ENCODE measurements at places on chromosomes 7 and 10.

- no peak for DNase-seq
These were observed 24.0 kb upstream of the RNF32 start for GRCh38 chr7:156616269-156617202.

DNA sequence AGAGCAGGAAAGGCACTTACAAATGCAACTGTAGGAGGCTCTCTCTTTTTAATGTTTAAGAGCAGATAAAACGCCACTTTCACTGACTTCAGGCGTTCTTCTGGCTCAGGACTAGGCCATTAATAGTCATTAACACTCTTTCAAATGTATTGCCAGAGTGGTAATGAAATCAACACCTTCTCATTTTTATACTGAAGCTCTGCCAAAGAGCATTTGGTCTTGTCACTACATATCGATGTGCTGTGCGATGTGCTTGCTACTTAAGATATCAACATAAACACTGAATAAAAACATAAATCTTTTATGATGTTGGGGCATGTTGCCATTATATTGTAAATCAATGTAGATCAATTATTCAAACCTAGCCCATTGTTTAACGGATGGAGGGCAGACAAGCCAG, 634.7 kb downstream of the ARL4A start:
- DNase-seq, result no peak

- DNase-seq, result no peak
These were observed 19.1 kb upstream of the LEP start for GRCh38 chr7:128221929-128222403.

DNA sequence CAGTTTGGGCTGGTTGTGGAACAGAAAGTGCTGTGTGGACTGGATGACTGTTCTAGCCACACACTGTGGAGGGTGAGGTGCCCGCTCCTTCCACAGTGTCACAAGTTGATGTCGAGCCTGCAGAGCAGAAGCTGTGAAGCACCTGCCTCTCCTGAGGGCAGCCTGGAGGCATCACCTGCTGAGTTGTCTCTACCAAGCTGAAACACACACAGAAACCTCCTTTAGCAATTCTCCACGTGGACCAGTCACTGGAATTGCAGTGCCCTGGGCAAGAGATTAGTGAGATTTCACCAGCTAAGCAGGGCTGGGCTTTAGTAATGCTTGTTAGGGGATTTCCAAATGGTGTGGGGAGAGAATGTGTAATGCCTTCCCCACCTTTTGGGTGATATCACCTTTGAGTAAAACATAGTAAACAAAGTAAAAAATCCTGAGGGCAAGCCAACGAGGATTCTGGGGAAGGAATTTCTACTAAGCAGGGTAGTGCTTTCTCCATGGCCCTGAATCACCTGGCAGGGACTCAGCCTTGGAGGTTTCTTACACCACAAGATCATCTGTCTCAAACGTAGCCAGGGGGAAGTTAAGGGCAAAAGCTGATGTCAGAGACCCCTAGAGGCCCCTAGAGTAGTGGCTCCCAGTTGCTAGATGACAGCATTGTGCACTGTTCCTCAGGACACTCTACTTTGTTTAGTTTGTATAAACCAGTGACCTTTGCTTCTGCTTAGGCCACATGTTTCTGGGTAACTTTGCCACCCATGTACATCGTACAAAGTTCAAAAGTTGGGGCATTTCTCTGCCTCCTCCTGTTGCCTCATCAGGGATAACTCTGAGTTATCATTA, 233.1 kb upstream of the IGFBP3 start:
- no peak for DNase-seq

GRCh38 chr10:92486637-92487036, 87.3 kb downstream of the IDE start:
- DNase-seq, result no peak

GRCh38 chr7:28862595-28863272, 95.4 kb downstream of the TRIL start:
- DNase-seq, result no peak

DNA sequence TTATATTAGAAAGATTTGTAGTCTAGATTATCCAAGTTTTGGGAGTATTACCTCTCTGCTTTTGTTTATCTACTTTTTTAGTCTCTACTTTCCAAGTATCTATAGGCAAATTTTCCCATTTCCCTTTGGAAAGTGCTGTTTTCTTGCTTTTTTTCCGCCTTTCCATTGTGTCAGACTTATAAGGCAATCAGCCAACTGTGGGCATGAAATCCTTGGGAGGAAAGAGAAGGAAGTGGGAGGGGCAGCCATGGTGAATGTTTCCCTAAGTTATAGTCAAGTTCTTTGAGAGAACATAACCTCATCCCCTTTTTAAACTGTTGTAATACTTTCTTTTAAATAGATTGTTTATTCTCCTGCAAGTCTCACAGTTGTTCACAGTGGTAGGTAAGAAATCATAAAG, 52.6 kb downstream of the PTEN start:
- no peak for DNase-seq

DNA sequence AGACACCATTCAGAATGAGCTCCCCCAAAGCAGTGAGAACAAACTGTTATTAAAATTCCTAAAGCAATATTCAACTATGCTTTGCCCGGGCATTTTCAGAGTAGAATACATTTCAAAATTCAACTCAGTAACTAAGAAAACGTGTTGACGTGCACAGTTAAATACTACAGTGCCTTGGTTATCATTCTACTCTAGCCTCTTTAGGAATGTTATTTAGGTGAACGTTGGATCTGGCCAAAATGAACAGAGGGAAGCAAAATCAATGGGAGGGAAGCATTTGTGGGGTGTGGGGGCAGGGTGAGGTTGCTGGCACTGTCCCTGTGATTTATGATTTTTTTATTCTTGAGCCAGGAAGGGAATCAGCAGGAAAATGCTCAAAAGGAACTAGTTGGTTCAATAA, 27.5 kb downstream of the RSU1 start:
- DNase-seq, result no peak

DNA sequence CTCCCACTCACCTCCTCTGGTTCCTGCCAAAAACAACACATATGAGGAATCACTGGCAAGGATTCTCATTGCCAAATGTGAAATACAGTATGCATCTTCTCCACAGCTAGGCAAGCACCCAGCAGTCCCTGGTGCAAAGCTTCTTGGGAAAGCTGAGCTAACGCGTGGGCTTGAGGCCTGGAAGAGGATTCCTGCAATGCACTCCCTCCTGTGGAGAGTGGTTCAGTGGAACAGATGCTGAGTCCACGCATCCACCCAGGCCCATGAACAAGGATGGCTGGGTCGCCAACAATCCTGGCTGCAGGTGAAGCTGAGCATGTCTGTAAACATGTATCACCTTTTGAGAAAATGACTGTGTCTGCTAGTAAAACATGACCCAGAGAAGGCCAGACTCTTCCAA, 113.2 kb upstream of the CHST15 start:
- DNase-seq, result no peak

DNA sequence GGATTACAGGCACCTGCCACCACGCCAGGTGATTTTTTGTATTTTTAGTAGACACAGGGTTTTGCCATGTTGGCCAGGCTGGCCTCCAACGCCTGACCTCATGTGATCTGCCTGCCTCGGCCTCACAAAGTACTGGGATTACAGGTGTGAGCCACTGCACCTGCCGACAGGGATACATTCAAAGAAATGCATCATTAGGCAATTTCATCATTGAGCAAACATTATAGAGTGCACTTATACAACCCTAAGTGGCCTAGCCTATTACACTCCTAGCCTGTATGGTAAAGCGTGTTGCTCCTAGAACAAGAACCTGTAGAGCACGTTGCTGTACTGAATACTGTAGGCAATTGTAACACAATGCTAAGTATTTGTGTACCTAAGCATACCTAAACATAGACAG, 350.3 kb downstream of the GALNT17 start:
- no peak for DNase-seq

DNA sequence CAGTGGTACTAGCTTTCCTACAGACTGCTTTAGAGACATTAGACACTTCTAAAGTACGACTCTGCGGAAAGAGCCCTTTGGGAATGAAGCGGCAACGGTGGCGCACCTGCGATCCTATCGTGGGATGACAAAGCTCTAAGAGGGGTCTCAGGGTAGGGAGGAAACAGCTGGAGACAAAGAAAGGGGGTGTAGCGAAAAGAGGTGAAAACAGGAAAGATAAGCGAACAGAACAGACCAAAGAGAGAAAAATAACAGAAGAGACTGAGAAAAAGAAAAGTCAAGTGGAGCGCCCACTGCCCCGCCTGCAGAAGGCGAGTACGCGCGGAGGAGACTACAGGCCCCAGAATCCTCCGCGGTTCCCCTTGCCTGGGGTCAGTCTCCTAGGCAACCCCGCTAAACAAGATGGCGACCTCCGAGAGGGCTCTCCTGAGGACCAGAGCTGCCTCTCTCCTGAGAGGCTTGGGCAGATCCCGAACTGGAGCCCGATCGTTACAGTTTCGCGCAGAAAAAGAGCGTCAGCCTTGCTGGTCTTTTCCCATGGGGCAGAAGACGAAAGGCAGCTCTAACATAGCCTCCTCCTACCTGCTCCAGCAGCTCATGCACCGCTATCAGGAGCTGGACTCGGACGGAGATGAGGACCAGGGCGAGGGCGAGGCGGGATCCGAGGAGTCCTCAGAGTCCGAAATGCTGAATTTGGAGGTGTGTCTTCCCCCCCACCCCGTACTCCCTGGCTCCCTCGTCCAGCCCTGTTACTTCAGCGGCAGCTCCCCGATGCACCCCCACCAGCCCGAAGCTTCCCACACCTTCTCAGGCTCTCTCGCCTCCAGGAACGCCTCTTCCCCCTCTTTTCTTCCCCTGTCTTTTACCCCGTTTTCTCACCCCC, at the start of gene LRGUK:
LRGUK (plus strand) TSS at position 375 of the 883 bp plus-strand sequence; CDS start at position 403, 28 bp downstream.
- DNase-seq, result peak; percentile 67
